HAP-1 (cell line): ENCODE measurements at places on chromosomes 11 and 22.

DNA sequence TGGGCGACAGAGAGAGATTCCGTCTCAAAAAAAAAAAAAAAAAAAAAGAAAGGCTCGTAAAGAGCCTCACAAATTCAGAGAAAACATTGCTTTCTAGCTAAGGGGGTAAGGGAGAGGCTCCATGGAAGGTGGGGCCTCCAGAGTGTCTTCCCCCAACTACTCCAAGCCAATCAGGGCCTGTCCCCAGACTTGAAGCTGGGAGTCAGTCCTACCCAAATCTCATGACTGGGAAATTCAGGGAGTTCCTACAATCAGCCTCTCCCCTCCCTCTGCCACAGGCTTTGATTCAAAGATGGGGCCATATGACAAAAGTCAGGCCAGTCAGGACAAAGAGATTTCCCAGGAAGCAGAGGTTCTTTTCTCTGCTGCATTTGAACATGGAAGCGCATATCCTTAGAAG lies 63.0 kb upstream of the NUP160 start:
- no peak for DNase-seq

DNA sequence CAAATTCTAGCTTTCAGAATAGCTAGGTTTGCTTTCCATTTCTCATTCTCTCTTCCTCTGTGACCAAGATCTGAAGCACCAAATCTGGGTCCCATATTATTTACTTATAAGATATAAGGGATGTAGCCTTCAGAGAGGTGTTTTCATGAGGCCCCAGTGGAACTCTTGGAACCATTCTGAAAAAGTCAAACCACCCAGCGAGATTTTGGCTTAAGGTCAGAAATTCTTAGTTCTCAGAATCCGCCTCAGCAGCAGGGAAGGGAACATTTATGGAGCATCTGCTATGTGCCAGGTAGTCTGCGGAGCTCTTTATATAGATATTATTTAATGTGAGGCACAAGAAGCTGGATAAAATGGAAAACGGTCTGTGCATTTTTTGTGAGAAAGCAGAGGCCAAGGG lies 6.3 kb downstream of the NAV2 start:
- DNase-seq = no peak

DNA sequence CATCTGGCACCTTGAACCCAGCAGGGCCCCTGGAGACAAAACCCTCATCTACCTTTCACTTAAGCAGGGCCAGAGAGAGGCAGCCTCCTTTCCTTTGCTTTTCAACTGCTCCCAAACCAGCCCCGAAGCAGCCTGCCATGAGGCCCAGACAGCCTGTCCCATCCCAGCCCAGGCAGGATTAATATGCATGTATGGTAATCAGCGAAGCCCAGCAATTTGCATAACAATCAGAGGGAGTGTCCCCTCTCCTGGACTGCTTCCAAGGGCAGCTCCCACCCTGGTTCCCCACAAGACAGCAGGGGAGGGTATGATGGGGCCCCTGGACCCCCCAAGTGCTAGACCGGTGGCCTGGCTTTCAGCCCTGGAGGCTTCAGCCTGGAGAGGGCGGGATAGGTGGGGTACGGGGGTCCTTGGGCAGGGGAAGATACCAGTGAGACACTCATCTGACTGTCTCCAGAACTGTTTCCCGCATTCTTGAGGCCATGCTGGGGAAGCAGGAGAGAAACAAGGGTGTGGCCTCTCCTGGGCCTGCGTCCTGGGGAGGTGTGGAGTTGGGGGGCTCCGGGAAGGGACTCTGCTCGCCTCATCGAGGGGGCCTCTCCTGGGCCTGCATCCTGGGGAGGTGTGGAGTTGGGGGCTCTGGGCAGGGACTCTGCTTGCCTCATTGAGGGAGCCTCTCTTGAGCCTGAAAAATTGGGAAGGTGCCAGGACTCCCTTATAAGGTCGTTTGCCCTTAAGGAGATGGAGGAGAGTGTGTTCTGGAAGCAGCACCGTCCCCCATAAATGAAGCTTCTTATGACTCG lies 93.2 kb upstream of the PRR5 start:
- DNase-seq = no peak

- DNase-seq = peak; percentile 47
Measured at GRCh38 chr22:45994491-45995404, 17.8 kb upstream of the WNT7B start.

- no peak for DNase-seq
Measured at GRCh38 chr22:19440411-19441195, 6.9 kb downstream of the C22orf39 start.

DNA sequence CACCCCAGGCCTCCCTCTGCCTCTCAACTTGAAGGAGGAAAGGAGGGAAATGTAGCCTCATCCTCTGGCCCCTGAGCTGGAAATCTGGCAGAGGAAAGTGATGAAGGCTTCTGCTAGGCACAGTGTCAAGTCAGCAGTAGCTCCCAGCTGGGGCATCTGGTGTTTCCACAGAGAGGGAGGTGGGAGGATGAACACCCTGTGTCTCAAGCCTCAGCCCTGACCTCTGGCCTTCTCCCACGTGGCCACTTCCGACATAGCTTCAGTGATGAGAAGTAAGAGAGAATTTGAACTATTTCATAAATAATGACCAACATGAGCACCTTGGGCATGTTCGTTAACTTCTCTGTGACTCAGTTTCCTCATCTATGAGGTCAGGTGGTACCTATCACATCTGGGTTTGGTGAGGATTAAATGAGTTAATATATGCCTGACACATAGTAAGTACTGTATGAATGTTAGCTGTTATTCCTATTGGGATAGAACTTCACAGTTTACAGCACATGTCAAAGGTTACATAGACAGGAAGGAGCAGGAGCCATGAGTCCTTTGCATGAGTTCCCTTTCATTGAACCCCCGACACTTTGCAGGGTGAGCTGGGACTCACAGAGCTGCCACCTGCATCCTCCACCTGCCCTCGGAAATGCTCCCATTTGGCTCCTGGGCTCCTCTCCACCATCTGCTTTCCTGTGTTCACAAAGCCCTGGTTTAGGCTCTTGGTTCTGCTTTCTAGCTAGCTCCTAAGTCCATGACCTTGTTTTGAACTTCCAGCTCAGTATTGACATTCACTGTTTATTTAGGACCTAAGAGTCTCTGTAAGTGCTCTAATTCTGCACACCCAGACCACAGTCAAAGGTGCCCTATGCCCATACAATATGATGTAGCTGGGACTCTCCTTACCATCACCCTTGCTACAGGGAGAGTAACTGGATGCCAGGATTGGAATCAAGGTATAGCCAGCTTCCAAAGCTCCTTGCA lies 61.7 kb downstream of the CSNK2A3 start:
- DNase-seq = no peak

GRCh38 chr11:15484398-15484797 lies 369.7 kb downstream of the INSC start:
- no peak for DNase-seq

- peak; percentile 95 for DNase-seq
Measured at GRCh38 chr11:66408488-66409214, 12.2 kb upstream of the NPAS4 start.
